ENCODE measurements at places on chromosomes 5 and 9. TPM values are rescaled to one million over a fixed set of nuclear protein-coding genes. Genes with fewer than 3 reads are reported as not detected.

- DNase-seq, result no peak
Measured at GRCh38 chr9:92641092-92641809, 28.7 kb downstream of the IPPK start.

GRCh38 chr5:1058083-1058945 lies 49.7 kb downstream of the NKD2 start:
- DNase-seq, result no peak

DNA sequence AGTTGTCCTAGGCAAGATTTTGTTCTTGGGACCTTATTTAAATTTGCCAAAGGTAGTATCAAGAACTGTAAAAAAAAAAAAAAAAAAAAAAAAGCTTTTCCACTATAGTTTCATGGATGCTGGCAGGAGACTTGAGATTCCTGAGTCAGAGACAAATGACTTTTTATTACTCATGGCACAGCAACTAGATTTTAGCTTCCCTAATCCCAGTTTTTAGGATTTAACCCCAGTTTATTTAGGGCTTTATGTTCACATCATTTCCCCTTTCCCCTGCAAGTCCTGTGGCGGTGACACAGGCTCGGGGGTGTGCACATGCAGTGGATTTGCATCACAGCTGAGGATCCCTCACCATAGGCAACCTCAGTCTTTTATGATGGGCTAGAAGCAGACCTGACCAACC lies 144.9 kb downstream of the GOLPH3 start:
- no peak for DNase-seq

Gene PCDHA1
- not detected for total RNA-seq

- DNase-seq, result no peak
Measured at GRCh38 chr9:6942406-6942805, 184.6 kb downstream of the KDM4C start.

GRCh38 chr9:104313396-104314110 lies 190.5 kb upstream of the OR13F1 start:
- DNase-seq, result no peak

Gene MARCHF11
- total RNA-seq, result not detected

Gene TAS2R1
- not detected for total RNA-seq

Gene FBXW5
- 104 TPM for total RNA-seq

Gene PCSK1
- not detected for total RNA-seq

Gene STARD4
- total RNA-seq, result 32.5 TPM

Gene FOXD4
- 0.20 TPM for total RNA-seq

Gene ZNF879
- total RNA-seq, result 3.6 TPM

GRCh38 chr5:150644514-150644913 lies 4.1 kb downstream of the SYNPO start:
- no peak for DNase-seq

GRCh38 chr5:127351418-127351817 lies 60.8 kb downstream of the MEGF10 start:
- no peak for DNase-seq

DNA sequence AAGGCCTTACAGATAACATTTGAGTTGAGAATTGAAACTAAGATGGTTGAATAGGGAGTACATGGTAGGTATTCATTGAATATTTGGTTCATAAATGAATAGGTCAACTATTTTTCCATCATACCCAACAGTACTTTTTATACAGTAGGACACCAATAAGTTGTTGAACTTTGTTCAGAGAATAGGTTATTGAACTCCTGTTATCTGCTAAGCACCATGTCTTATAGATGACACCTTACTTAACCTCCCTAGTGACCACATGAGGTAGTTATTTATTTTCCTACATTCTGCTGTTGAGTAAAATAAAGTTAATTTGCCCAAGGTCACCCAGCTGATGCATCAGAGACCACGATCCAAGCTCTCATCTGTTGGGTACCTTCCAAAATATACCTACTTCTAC lies 49.6 kb upstream of the ATP10B start:
- no peak for DNase-seq

- DNase-seq, result no peak
Measured at GRCh38 chr5:73506459-73506955, 8.3 kb downstream of the BTF3 start.

GRCh38 chr9:19597176-19597575 lies 188.4 kb downstream of the ACER2 start:
- no peak for DNase-seq

GRCh38 chr5:92633176-92633575 lies 947.8 kb downstream of the NR2F1-AS1 start:
- no peak for DNase-seq

Gene TRPM3
- not detected for total RNA-seq

Gene OR13F1
- not detected for total RNA-seq

DNA sequence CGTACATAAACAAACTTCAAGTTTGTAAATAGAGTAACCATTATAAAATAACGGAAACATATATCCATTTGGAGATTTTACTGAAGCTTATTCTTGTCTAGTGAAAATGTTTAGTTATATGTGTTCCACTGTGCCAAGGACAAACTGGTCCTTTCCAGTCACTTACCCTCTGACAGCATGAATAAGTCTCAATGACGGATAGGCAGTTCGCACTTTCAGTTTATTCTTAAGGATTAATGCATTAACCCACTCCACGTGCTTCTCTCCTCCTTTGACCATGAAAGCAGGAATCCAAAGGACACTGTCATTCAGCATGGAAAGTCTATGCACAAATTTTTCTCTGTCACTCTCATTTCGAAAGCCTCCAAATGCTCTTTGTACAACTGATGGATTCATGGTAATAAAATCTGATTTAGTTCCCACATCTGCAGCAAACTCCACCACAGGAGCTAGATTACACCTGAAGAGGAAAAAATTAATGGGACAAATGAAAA lies 47.1 kb downstream of the ST8SIA4 start:
- DNase-seq, result no peak

GRCh38 chr5:169795338-169795737 lies 158.3 kb downstream of the DOCK2 start:
- no peak for DNase-seq

Gene LECT2
- not detected for total RNA-seq

- no peak for DNase-seq
Measured at GRCh38 chr5:168851902-168852321, 272.7 kb upstream of the PANK3 start.

DNA sequence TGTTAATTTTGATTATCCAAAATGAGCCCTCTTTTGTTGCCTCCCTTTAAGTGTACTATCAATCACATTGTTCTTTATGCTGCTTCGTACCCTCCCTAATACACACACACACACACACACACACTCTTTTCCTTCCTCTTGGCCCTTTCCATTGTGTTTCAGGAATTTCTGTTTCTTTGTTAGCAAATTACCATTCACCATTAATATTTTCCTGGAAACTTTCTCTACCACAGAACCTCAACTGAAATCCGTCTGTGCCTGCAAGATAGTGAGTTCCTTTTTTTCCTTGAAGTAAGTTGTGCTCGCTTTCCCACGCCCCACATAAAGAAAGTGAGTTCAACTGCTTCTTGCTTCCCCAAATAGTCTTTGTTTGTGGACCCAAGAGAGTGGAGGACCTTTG lies 61.8 kb downstream of the SMIM15 start:
- no peak for DNase-seq

DNA sequence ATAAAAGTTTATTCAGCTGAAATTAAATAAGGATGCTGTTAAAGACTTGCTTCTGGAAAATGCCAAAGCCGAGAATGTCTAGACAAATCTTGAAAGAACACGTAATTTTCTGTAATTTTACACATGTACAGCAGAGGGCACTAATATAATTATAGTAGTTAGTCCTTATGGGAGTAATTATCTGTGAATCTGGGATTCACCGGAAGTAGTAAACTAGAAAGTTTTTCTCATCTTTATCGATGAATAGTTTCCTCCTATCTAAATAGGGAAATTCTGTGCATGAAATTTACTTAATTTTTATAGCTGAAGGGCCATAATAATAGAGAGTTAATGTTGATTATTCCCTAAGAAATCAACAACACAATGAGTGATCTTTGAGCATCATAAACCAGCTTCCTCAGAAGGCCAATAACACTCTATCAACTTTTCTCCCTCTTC lies 18.4 kb upstream of the CNTLN start:
- DNase-seq, result no peak

GRCh38 chr5:151463137-151464029 lies 16.0 kb downstream of the SLC36A1 start:
- no peak for DNase-seq

- no peak for DNase-seq
Measured at GRCh38 chr5:86986837-86987236, 280.8 kb upstream of the RASA1 start.

DNA sequence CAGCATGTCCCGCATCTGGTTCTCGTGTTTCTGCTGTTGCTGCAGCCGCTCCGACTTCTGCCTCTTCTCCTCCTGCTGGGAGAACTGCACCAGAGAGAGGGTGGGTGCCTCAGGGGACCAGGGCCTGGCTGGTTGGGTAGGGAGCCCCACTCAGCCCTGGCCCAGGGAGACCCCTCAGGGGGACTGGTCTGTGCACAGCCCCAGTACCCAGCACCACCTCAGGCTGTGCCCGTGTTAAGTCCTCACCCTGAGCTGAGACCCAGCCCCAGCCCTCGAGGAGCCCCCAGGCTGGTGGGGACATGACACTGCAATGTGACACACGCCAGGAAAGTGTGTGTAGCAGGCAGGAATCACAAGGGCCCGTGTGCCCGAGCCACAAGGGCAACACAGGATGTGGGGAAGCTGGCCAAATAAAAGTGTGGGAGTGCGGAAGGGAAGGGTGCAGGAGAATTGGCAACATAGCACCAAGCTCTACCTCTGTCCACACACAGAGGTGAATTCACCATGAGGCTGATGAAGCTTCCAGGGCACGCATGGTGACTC lies 48.2 kb upstream of the FBXW11 start:
- no peak for DNase-seq

- DNase-seq, result no peak
Measured at GRCh38 chr9:90808890-90809685, 7.5 kb downstream of the SYK start.

Gene PRLR
- total RNA-seq, result not detected

GRCh38 chr5:58002323-58002722 lies 457.6 kb downstream of the PLK2 start:
- DNase-seq, result no peak

DNA sequence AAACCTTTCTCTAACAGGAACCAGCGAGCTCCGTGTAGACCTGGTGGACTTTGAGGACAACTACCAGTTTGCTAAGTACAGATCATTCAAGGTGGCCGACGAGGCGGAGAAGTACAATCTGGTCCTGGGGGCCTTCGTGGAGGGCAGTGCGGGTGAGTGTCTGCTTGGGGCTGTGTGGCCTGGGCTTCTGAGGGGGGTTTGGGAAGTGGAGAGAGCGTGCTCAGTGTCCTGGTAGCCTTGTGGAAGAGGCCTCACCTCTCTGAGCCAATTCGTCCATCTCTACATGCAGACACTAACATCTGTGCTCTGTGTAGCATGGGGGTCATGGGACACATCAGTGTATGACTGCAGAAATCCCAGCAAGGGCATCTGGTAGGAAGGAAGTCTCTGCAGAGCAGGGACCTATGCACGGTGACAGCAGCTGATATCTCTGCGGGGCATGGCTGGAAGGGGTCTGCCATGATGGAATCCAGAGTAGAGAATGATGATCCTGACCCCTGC lies 5.9 kb downstream of the FCN2 start:
- DNase-seq, result no peak

DNA sequence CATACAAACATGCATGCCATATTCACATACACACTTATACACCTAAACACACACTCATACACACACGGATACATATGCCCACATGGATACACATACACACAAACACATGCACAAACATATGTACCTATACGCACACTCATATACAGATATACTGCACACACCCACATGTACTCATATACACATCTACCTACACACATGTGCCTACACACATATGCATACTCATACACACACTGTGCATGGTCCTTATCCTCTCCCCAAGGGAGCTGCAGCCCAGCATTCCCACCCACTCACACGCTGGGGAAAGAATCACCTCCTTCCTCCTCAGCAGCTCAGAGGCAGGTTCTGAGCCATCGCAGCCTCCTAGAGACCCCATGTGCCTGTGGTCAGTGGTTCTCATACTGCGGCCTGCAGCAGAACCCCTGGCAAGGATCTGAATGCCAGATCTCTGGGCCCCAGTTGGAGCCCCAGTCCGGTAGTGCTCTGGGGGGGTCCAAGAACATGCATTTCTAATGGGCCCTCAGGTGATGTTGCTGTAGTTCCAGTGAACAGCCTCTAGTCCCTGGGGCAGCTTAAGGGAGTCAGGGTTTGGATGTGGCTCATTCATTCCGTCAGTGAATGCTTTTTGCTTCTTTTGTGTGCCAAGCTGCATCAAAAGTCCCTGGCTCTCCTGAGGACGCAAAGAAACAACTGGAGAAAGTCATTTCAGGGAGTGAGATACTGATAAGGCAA lies 39.0 kb downstream of the SEMA4D start:
- no peak for DNase-seq

- DNase-seq, result no peak
Measured at GRCh38 chr5:22542340-22542739, 310.8 kb downstream of the CDH12 start.

- no peak for DNase-seq
Measured at GRCh38 chr5:14588758-14589543, 7.4 kb downstream of the OTULINL start.
